ENCODE measurements at places on chromosomes 13 and 19. TPM values are rescaled to one million over a fixed set of nuclear protein-coding genes. Genes with fewer than 3 reads are reported as not detected.

Gene CERS1
- total RNA-seq: not detected

Gene RNF113B
- not detected for total RNA-seq

Gene NUMBL
- 18.1 TPM for total RNA-seq

Gene PSPN
- 1.6 TPM for total RNA-seq

Gene TUBA3C
- not detected for total RNA-seq

Gene ZNF135
- 0.05 TPM for total RNA-seq

Data from activated T-helper 1 cell treated with anti-CD3 and anti-CD28 coated beads, Interleukin-12 subunit alpha, Interleukin-12 subunit beta, Interleukin-2, Interleukin-4 antibody, amounts not matched to agents 30 ng/mL and 10 ng/mL and 1 ng/mL, durations not matched to agents 14 hours and 24 hours and 36 hours (primary cell).